ENCODE measurements at places on chromosomes 12 and 14. TPM values are rescaled to one million over a fixed set of nuclear protein-coding genes. Genes with fewer than 3 reads are reported as not detected.

HIGD1C gene
- not detected for total RNA-seq

DNA sequence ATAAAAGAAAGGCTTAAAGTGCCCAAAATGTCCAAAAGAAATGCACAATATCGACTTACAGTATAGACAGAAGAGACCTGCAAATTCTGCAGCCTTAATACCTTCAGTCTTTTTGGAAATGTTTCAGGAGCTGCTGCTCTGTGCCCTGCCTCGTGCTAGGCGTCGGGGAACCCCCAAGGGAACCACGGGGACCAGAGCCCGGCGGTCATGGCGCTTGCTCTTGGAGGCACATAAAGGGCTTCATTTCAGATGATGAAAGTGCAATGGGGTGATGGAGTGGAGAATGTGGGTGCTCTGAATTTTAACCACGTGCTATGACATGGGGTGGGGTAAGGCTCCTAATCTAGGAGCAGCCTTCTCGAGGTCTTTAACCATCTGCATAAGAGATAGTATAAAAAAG lies 14.8 kb upstream of the AACS start:
- H3K27ac ChIP-seq: no peak overlapping the region
- no peak overlapping the region for H3K4me3 ChIP-seq
- no peaks in the 10 kb centered on the region for H3K27me3 ChIP-seq
- H3K4me1 ChIP-seq: no peaks in the 10 kb centered on the region
- no peaks in the 10 kb centered on the region for H3K36me3 ChIP-seq

KCNH3 gene
- 1.7 TPM for total RNA-seq

NPAS3 gene
- 4.3 TPM for total RNA-seq

- no peaks in the 10 kb centered on the region for H3K36me3 ChIP-seq
- DNase-seq: no peak
- no peak overlapping the region for H3K27ac ChIP-seq
- H3K4me1 ChIP-seq: no peaks in the 10 kb centered on the region
These were observed 360.9 kb downstream of the NAV3 start for GRCh38 chr12:78191611-78192010.

DNA sequence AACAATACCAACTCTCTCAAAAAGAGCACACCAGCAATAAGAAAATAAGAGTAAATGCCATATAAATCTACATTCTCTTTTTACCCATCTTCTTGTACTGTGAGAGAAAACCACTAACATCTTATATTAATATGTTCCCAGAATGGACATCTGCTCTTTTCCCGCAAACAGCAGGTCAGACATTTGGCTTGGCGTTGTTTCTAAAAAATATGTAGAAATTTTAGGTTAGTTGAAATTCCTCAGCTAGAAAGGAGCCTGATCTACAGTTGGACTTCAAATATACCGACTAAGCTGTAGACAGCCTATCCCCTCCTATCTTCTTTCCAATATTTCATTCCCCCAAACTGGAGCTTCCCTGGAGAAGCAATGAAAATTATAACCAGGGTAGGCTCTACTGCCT lies 88.7 kb downstream of the PPP2R5E start:
- no peak overlapping the region for H3K4me3 ChIP-seq
- no peaks in the 10 kb centered on the region for H3K36me3 ChIP-seq
- H3K27ac ChIP-seq: no peak overlapping the region
- H3K4me1 ChIP-seq: no peaks in the 10 kb centered on the region

GRCh38 chr12:30546121-30546520 lies 149.5 kb downstream of the IPO8 start:
- H3K27ac ChIP-seq: no peak overlapping the region
- no peaks in the 10 kb centered on the region for H3K27me3 ChIP-seq
- H3K4me1 ChIP-seq: no peaks in the 10 kb centered on the region
- no peaks in the 10 kb centered on the region for H3K36me3 ChIP-seq
- no peak for DNase-seq
- H3K4me3 ChIP-seq: no peak overlapping the region

DNA sequence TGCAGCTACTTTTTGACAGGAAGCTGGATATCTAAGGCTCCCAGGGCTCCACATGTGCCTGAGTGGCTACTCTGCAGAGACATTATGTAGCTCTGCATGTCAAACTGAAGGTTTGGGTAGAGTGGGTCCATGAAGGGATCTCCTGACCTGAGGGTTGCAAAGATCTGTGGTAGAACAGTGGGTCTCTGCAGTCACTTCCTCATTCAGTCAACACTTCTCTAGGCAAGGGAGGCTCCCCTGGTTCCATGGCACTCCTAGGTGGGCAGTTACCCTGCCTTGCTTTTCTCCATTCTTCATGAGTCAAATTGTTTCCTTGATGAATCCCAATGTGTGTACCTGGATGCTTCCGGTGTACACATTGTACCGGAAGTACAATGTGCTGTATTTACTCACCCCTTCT lies 57.4 kb downstream of the CMAS start:
- no peaks in the 10 kb centered on the region for H3K36me3 ChIP-seq
- H3K4me1 ChIP-seq: no peaks in the 10 kb centered on the region
- no peak overlapping the region for H3K27ac ChIP-seq
- no peak overlapping the region for H3K4me3 ChIP-seq
